ENCODE measurements at places on chromosomes 16 and 17.
A peak's percentile ranks its signal among the peaks of the same experiment; 100 is the strongest.

GRCh38 chr16:72665701-72666100 is 382.2 kb downstream of the ZFHX3 start:
- DNase-seq: no peak

GRCh38 chr17:48307814-48308411 is 122.1 kb downstream of the SKAP1 start:
- DNase-seq: peak; percentile 69

GRCh38 chr16:17939122-17939536 is 397.4 kb downstream of the NPIPA8 start:
- DNase-seq: no peak

DNA sequence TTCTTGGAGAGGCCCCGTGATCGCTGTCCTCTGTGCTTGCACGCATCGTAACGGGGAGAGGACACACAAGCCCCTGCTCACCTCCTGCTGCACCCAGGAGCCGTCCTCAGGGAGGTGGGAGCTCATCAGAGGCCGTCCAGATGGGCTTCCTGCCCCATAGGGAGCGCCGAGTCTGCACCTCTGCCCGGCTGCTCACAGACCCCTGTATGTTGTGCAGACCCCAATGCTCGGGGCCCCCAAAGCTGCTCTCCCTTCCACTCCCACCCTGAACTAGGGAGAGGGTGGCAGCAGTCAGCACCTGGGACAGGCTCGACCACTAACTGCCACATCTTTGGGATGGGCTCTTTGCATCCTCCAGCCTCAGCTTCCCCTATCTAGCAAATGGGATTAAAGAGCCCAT is 4.4 kb upstream of the ZNF469 start:
- no peak for DNase-seq

GRCh38 chr16:64269756-64270155 is 852.1 kb downstream of the CDH11 start:
- DNase-seq: no peak

GRCh38 chr17:75524269-75524969 is 1.1 kb upstream of the LLGL2 start:
- DNase-seq: no peak

- DNase-seq: no peak
Observed at GRCh38 chr17:44780161-44780560, 21.4 kb downstream of the ADAM11 start.

DNA sequence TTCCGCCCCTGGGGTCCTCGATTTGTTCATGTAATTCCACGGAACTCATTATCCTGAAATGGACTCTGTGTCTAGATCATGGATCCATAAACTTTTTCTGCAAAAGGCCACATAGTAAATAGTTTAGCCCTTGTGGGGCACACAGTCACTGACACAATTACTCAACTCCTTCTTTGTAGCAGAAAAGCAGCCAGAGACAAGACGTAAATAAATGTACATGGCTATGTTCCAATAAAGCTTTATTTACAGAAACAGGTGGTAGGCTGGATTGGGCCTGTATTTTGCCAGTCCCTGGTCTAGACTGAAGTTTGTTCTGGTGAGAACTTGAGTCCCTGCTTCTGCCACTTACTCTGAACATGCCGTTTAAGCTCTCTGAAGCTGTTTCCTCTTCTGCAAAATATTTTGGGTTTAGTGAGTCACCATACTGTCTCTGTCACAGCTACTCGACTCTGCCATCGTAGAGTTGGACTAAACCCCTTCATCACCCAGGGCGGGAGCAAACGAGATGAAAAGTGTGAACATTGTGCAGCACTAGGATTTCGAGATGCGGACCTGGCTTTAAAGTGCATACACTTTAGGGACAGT is 61.9 kb upstream of the FOXF1 start:
- no peak for DNase-seq

DNA sequence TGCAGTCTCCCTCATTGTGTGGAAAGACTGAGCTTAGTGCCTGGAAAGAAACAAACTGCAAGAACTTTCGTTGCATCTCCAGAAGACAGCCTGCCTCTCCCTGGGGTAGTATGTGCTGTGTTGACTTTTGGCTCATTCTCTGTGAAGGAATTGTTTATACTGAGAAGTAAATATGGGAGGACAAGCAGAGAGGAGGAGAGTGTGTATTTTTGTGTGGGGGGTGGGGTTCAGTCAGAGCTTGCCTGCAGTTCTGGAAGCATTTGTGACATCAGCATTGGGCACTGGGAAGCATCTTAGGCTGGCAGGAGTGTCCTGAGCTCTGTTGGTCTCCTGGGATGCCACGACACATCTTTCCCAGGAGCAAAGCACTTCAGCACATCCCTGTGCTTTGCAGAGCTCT is 147.9 kb downstream of the HS3ST3B1 start:
- DNase-seq: no peak

DNA sequence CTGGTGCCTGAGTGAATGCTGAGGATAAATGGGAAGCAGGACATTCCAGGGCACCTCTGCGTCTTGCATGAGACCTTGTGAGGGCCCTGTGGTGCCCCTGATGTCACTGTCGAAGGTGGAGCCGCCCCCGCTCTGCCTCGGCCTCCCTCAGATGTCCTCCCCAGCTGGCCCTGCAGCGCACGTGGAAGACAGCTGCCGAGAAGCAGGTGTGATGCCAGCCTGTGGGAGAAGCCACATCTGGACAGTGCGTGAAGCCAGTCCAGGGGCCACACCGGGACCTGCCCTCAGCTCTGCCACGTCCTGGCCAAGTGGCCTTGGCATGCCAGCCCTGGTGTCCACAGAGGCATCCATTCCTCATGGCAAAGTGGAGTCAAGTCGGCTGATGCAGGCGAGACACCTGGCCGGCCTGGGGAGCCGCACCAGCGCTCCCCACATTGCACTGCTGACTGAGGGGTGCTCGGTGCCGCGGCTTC is 21.6 kb upstream of the METRNL start:
- no peak for DNase-seq

GRCh38 chr16:88282564-88283395 is 100.0 kb upstream of the ZNF469 start:
- no peak for DNase-seq

DNA sequence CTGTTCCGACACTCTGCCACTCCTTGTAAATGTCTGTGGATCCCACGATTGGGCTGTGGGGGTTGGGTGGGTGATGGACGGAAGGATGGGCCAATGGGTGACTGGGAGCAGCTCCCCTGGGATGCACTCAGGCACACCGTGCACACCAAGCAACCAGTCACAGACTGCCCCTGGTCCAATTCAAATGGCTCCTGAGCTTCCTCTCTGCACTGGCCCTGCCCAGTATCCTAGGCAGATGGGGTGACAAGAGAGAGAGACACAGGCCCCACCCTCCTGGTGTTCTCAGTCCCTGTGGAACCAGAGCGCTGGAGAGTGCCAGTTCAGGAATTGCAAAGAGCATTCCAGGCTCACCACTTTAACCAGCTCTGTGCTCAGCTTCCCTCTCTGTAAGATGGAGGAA is 32.8 kb downstream of the BEAN1 start:
- peak; percentile 28 for DNase-seq

Measured in amniotic epithelial cell (primary cell).